Pericardium fibroblast (primary cell): ENCODE measurements at places on chromosomes 5 and 9. TPM values are rescaled to one million over a fixed set of nuclear protein-coding genes. Genes with fewer than 3 reads are reported as not detected.

Gene IL4
- total RNA-seq: not detected in 2 replicates

Gene FOXI1
- total RNA-seq: not detected in 2 replicates

Gene APBA1
- 3.7 and 11.3 TPM in 2 replicates for total RNA-seq

Gene RELL2
- 3.5 and 4.4 TPM in 2 replicates for total RNA-seq

Gene CBY3
- total RNA-seq: not detected in 2 replicates
